HS-5 (cell line): ENCODE measurements at places on chromosomes 1 and 21.

DNA sequence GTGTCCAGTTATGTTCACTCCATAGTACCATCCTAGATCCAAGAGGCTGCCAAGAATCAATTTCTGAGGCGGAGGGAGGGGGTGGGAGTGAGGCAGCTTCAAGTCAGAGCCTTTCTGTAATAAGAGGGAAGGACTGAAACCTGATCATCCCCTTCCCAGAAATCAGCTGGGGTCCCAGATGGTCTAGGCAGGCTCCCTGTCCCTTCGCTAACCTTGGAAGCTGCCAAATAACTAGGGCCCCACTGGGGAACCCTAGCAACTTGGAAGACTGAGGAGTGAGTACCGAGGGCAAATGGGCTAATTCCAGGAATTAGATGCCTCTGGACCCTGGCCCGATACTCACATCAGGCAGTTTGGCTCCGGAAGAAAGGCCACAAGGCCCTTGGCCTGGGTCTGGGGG, 113.3 kb downstream of the NAV1 start:
- DNase-seq: no peak

DNA sequence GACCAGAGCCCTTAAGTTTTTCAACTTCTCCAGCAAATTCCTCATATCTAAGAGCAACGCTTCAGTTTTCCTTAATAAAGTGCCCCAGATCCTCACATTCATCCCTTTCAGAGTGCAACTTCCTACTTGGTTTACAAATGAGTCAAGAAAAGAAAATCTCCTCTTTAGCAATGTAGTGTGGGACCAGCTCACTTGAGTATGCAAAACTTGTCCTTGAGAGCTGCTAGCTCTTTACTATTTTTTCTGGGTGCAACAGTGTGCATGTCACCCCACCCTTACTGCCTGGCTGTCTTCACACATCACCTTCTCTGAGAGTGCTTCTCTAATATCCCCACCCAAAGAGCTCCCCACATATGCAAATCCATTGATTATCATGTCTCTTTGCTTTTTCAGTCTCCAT, 203.1 kb upstream of the CAMK1G start:
- no peak for DNase-seq

GRCh38 chr1:63782982-63783381, 9.2 kb downstream of the ROR1 start:
- DNase-seq: no peak

- no peak for DNase-seq
These were observed 107.7 kb upstream of the CACYBP start for GRCh38 chr1:174892016-174892415.

GRCh38 chr1:194184425-194184824, 998.0 kb upstream of the B3GALT2 start:
- no peak for DNase-seq

GRCh38 chr1:12406211-12407021, 176.6 kb downstream of the VPS13D start:
- DNase-seq: no peak

DNA sequence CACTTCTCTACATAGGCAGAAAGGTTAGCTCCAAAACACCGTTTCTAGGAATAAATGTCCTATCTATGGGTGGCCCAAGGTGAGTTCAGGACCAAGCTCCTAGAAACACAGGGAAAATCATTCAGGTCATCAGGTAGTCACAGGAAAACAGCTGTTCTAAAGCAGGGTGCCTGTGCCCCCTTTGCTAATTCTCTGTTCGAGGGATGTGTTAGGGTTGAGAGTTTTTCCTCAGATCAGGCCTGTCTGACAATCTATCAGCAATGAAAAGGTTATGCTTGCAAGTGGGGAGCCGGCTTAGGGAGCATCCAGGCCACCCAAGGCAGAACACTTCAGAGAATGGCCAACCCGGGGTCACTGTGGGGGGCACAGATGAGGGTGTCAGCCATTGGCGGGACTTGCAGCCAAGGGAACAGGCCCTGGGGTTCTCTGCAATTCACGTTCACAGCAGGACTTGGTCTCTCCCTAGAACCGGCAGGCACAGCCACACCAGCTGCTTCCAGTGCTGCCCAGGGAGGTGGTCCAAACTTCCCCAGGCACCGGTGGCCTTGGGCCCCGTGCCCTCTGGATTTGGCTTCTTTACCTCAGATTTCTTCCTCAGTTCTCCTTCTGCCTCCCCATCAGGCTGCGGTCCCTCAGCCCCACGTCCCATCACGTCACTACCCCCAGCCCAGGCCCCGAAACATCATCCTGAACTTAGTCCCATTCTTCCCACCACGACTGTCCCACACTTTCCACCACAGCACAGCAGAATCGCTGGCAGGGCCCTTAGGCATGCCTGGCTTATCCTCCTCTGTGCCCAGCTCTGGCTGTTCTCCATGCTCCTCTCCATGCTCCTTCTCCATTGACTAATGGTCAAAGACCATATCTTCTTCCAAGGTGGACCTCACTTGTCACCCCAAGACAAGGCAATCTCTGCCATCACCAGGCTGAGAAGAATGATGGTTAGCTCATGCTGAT, 11.0 kb downstream of the CD2 start:
- no peak for DNase-seq

GRCh38 chr1:36087233-36088123, 1.2 kb upstream of the ADPRS start:
- DNase-seq: no peak

DNA sequence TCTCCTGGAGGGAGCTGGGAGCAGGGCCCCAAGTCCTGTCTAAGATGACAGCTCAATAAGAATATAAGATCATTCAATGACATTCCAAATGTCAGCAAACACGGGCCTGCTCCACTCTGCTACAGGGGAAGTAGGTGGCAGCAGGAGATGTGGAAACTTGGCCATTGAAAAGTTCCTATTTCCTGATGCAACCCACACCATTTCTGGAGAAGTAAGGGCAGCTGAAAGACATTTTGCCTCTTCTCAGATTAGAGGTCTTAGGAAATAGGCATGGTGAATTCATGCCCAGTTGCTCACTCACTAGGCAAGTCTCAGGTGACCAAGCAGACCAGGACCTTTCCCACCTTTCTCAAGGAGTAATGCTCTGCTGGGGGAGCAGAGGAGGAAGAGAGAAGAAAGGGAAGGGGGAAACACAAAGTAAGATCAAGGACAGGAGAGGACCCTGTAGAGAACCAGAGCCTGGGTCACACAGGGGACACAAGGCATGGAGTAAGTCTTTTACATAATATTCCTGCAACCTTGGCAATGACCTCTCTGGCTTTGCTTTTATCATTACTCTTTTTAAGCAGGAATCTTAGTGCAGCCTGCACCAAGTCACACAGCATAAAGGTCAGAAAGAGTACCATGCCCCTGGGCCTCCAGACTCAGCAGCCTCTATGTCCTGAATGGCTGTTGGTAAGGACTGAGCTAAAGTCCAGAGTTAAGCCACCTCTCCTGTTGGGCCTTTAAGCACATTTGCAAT, 68.9 kb downstream of the DMAP1 start:
- DNase-seq: no peak

DNA sequence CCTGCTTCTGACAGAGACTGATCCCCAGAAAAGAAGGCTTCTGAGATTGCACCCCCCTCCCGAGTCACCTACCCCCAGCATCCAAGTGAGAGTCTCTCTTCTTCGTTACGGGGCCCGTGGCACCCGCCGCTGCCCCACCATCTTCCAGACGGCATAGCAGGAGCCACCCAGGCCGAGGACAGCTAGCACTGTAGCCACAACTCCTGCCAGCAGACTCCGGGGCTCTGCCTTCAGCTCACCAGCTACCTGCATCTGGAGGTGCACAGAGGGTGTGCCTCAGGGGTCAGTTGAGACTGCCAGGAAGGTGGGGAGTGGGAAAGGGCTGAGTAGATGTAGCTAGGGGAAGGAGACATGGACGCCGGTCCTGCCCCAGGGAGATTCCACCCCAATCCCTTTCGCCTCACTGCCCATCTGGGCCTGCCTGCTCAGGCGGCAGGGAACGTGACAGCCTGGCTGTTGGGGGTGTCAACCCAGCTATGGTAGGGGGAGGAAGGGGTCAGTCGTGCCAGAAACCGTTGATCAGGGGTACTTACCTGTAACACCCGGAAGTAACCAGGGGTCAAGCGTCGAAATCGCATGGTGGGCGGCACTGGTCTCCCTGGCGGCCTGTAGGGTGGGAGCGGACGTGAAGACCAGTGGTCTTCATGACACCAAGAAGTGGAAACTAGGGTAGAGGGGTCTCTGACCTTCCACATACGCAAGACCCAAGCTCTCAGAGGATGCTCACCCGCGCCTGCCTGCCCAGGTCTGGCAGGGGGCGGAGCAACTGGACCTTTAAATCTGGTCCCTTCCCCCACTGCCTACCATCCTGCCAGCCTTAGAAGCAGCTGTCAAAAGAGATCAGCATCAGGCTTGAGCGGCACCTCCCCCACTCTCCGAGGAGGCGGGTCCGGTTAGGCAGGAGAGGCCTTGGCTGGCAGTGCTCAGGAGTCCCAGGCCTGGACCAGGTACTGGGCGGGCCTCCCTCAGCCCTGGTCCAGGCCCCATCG, at the start of gene ZNF593OS:
Gene ZNF593OS, minus strand, starts transcription at position 749 of the 989 bp plus-strand sequence. Its CDS starts 171 bp downstream, at position 578.
- no peak for DNase-seq

DNA sequence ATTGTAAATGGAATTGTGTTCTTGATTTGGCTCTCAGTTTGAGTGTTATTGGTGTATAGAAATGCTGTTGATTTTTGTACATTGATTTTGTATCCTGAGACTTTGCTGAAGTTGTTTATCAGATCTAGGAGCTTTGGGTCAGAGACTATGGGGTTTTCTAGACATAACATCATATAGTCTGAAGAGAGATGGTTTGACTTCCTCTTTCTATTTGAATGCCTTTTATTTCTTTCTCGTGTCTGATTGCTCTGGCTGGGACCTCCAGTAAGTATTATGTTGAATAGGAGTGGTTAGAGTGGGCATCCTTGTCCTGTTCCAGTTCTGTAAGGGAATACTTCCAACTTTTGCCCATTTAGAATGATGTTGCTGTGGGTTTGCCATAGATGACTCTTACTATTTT, 39.1 kb upstream of the ANGPTL1 start:
- DNase-seq: no peak

DNA sequence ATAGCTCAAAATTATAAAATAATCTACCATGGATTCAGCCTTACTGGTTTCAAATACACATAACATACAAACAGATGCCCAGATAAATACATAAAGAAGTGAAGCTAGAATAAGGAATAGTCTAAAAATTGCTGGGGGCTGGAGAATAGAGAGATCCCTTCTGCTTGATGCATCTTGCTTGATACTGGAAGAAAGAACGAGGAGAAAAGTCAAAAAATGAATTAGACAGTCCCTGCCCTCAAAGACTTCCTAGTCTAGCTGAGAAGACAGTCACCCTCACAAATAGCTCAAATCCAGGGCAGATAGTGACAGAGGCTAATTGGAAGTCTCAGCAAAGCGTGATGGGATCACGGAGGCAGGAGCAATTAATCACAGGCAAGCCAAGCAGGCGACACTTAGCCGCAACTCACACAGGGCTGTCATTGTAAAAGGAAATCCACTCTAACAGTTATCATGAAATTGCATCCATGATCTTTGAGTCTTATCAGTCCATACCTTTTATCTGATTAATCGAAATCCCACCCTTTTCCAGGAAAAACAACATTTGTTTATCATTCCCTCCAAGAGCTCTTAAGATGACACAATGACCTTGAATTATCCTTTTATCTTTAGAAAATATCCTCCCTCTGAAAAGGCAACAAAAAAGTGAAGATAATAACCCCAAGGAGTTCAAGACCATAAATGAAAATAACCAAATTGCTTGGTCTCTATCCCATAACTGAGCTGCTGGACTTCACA, 59.7 kb upstream of the TIAM1 start:
- no peak for DNase-seq

- no peak for DNase-seq
These were observed 56.0 kb downstream of the CLIC6 start for GRCh38 chr21:34724857-34725195.

GRCh38 chr1:178869119-178869697, 1.7 kb downstream of the ANGPTL1 start:
- DNase-seq: no peak

DNA sequence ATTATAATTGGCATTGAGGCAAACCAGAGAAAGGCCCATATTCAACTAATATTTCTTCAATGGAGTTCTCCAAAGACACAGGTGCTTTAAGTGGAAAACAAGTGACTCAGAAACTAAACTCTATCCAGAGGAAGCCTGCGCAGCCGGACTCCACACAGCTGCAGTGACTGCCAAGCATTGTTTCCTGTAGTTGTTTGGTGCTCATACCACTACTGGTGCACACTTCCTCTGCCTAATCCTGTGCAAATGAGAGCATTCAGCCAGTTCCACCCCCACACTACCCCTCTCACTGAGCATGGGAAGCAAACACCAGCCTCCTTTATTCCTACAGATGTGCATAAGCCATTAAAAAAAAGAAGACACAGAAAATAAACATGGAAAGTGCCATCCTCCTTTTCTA, 102.9 kb downstream of the VAV3 start:
- DNase-seq: no peak

DNA sequence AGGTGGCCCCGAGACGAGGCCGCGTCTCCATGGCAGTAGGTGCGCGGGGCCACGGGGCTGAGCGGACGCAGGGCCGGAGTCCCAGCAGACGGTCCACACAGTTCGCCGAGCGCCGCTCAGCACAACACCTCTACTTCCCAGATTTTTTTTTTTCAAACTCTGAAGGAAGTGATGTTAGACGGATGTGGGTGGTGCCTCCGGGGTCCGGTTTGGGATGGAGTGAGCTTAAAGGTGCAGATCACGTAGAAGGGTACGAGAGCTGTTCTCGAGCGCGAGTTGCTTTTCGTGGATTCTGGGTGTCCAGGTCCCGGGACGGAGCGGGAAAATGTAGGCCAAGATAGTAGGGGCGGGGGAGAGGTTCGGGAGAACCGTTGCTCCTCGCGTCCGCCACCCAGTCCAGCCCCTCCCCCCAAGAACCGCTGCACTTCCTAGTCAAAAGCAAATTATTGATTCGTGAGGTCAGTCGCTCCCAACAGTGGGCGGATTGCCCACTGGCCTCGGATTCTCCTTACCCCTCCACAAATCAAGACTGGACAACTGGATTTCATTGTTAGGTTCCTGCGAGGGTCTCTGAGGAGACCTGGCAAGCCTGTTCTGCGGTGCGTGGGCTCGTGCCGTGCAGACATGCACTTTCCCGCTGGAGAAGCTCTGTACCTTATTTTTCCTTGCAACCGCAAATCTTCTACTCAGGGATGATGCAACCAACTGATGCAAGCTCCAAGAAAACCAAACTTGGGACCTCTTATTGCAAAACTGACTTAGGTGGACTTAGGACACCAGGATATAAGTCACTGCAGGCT, at the start of gene TXNDC12:
Gene TXNDC12, minus strand, starts transcription at position 126 of the 800 bp plus-strand sequence. Its CDS starts 95 bp downstream, at position 31.
- DNase-seq: peak; percentile 74

DNA sequence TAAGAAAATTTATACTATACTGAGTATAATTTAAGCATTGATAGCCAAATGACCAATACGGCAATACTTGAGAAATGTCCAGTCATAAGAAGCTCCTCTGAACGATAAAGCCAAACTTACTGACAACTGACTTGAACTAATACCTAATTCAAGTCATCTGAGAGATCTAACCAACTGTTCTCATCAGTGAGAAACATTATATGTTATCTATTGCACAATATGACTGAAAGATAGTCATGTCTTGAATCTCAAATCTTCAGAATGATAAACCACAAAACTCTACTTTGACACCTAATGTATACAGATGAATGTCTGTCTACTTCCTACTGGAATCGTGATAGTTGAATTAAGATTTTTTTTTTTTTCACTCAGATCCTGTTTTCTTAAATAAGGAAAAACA, 39.0 kb downstream of the APP start:
- DNase-seq: no peak
